RCC 7860 (cell line): ENCODE measurements at places on chromosomes 7 and 10.
A peak's percentile ranks its signal among the peaks of the same experiment; 100 is the strongest.

DNA sequence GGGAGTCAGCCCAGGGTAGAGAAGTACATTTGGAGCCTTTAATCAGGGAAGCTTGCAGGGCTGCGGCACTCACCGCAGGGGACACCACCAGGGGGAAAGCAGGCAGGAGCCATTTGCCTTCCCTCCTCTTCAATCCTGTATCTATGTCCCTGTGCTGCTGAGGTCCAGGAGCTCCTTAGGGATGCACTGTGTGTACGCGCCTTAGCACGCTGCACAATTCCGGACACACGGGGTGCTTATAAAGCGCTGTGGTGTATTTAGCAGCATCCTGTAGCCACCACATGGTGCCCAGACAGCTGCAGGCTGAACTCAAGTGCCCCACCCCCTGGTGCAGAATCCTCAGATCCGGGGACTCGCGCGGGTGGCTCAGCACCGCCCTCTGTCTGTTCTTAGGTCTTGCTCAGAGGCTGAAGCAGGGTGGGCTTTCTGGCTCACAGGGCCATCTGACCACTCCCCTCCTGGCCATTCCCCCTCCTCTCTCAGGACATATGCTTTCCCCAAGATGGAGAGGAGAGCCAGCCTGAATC, 421.4 kb downstream of the SDK1 start:
- no peak for DNase-seq

DNA sequence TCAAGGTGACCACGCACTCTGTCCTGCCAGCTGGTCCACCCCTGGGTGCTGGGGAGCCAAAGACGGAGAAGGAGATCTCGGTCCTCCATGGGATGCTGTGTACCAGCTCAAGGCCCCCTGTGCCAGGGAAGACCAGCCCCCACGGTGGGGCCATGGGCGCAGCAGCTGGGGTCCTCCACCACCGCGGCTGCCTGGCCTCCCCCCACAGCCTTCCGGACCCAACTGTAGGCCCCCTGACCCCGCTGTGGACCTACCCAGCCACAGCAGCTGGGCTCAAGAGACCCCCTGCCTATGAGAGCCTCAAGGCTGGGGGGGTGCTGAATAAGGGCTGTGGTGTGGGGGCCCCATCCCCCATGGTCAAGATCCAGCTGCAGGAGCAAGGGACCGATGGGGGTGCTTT, 5.4 kb downstream of the NYAP1 start:
- DNase-seq: no peak

DNA sequence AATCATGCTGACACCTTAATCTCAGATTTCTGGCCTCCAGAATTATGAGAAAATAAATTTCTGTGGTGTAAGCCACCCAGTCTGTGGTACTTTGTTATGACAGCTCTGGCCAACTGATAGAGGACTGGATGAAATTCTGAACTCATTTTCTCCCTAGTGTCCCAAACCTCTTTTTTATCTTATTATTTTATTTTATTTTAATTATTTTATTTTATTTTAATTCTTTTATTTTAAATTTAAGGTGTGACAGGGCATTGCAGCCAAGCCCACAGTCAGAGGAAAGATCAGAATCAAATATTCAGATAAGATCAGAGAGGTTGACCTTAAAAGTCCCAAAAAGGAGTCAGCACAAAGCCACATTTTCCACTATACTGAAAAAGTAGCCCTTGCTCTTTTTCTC, 228.1 kb downstream of the TFEC start:
- DNase-seq: no peak

DNA sequence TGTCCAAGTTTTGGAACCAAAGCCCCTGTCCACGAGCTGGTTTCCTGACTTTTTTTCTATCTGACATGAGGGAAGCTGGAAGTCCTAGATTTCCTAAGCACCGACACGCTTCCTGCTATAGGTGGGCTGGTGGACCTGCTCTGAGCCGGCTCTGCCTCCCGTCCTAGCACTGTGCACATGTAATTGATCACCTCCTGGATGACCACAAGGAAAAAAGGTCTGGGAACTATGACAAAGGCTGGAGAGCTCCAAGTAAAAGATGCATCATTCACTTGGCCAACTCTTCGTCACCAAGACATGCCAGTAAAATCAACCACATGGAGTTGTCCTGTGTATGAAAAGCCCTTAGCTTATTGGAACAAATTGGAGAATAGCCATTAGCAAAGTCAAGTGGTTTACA, 104.8 kb downstream of the ITIH5 start:
- DNase-seq: no peak

DNA sequence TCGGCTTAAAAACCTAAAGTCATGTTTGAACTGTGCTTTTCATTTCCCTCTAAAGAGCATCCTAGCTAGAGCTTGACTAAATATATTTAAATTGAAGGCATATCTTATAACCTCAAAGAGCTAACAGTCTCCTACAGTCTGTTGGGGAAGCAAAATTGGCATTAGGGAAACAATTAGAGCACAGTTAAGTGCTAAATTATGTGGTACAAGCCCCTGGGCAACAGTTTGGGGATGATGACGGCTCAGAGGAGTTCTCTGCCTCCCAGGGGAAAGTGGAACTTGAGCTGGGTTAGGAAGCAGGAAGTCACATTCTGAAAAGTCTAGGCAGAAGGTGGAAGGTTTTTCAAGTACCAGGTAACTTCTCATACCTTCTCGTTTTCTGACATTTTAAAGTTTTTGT, 18.6 kb upstream of the GOT1 start:
- no peak for DNase-seq

DNA sequence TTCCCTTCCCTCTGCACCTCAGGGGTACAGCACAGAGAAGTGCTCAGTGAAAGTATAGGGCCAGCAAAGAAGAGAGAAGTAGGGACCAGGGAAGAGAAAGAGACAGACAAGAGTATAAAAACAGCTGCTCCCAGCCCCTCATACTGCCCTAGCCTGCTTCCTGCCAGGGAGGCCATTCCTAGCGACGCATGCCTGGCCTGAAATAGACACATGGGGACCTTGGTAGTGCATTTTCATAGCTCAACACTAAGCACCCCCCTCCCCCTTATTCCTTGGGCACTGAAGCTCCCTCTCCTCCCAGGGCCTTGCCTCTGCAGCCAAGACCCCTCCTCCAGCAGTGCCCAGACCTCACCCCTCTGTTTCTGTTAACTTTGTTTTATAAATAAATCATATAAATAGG, 64.7 kb downstream of the ZMIZ1 start:
- DNase-seq: no peak

DNA sequence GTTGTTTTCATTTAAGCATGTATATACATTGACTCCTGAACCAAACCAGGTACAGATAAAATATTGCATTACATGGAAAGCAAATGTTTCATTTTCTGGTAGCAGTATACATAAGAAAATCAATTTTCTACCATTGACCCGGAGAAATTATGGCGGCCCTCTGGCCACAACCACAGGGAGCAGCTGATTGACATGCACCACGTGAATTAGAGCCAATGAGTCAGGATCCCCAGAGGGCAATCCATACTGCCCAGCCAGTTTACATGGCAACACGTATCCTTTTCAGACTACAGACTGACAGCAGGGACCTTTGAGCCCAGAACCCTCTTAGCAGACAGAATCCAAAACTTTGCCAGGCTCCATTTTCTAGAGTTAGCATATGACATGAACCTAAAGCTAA, 272.2 kb upstream of the NEBL start:
- DNase-seq: no peak

GRCh38 chr7:77802557-77803405, 4.2 kb downstream of the PHTF2 start:
- DNase-seq: no peak

- DNase-seq: no peak
Measured at GRCh38 chr10:103910442-103911012, 7.5 kb downstream of the STN1 start.

- no peak for DNase-seq
Measured at GRCh38 chr7:101233907-101234547, 3.6 kb downstream of the CLDN15 start.

DNA sequence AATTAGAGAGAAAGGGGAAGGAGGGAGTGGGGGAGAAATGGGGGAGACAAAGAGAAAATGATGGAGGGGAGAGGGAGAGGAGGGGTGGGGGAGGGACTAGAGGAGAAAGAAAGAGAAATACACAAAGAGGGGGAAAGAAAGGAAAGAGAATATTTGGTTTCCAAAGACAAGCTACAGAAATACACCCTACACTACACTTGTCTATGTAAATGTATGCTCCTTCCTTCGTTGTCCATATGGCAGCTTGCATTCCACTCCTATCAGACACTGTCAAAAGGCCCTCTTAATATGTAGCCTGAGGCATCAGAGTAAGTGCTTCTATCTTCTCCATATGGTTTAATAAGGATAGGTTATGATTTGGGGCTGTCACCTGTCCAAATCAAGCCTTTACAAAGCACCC, 92.8 kb upstream of the FEZF1 start:
- DNase-seq: no peak

GRCh38 chr7:27143023-27143949, at the start of gene HOXA5:
TSS of gene HOXA5 (minus strand) at chr7:27143681. CDS start at chr7:27143607, 74 bp downstream.
- DNase-seq: peak; percentile 94

DNA sequence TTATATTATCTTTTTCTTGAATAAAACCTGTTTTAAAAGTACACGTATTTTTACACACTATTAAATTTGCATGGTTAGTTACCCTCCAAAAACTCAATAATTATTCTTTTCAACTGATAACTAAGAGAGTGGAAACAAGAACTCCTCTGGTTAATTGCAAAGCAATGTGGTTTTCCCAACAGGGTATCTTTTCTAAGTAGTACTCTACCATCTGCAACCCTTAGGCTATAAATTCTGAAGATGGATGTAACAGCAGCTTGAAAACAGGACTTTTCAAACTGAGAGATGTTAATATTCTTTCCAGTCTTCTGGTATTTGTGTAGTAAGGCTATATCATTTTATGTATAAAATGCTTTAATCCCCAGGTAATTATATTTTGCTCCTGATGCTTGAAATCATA, 916.1 kb upstream of the POT1 start:
- no peak for DNase-seq

DNA sequence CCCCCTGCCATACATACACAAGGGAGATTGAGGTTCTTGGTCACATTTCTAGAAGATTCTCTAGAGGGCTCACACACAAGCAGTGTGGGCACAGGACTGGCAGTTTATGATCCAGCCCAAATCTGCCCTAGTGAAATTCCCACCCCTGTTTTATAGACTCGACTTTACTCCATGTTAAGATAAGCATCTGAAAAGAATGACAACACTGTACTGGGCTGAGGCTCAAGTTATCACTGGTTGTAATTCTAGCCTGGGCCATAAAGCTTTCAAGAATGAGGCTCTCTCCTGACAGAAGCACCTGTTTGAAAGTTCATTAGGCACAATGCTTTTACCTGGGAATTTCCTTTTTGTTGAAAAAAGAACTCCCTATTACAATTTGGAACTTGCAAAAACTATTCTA, 195.6 kb upstream of the GLI3 start:
- no peak for DNase-seq

DNA sequence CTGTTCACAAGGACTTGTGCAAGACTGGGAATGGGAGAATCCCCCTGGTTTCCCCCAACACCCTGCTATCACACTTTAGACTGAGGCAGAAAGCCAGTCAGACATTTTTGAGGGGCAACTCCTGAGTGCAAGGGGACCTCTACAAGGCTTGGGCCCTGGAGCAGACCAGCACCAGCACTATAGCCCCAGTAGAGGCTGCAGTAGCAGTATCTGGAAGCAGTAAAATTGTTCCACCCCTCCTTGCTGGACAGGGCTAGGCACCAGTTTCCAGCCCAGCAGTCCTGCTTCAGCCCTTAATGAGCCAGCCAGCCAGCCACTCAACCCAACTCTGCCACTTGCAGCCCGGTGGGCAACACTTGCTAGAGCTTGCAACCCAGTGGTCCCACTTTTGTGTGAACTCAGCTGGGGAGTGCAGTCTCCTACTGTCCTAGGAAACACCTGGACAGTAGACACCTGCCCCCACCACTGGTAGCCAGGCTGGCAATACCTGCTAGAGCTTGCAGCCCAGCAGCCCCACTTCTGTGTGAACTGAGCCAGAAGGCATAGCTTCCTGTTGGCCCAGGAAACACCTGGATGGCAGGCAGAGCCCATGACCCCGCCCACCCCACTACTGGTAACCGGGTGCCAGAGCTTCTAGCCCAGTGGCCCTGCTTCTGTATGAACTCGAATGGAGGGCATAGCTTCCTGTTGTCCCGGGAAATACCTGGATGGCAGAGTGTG, 65.0 kb downstream of the FBXL13 start:
- DNase-seq: no peak

- no peak for DNase-seq
Measured at GRCh38 chr7:47303695-47304453, 278.0 kb downstream of the TNS3 start.

DNA sequence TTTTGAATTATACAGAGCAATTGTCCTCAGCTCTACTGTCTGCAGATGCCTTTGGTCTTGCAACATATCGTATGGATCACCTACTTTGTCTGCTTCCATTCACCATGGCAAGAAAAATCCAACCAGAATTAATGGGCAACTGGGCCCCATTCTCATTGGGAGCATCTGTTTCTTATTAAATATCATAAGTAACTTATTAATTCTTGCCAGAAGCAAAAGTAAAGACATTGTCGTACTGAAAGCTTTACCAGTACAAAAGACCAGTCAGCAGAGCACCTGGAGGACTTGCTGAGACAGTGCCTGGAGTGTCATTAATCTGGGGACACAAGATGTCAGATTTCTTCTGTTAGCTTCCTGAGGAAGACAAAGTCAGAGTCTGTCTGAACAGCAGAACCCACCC, 404.5 kb downstream of the INHBA start:
- DNase-seq: no peak

DNA sequence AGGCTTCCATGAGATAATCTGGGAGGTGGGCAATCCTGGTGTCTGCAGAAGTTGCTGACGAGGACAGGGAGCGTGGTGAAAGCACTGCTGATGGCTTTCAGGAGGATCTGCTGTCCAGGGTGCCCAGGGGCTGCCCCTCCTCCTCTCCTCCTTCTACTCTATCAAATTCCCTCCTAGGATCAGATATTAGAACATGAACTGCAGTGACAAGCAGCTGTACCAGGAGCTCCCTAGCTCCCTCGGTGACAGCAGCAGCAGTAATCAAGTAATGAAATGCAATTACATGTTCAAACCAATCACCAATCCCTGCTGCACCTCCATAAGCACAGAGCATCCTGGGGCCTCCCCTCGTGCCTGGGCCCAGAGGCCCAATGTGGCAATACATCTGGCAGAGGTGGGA, 46.9 kb downstream of the GRID1 start:
- no peak for DNase-seq

- DNase-seq: no peak
Measured at GRCh38 chr7:135843214-135843613, 94.6 kb upstream of the FAM180A start.

GRCh38 chr7:76317782-76318487, 15.5 kb downstream of the HSPB1 start:
- DNase-seq: peak; percentile 93

- no peak for DNase-seq
Measured at GRCh38 chr7:90723233-90723632, 127.1 kb downstream of the CDK14 start.

GRCh38 chr10:20492447-20492846, 404.7 kb downstream of the NEBL start:
- no peak for DNase-seq

GRCh38 chr10:7795605-7796004, 7.6 kb downstream of the ATP5F1C start:
- no peak for DNase-seq

- DNase-seq: no peak
Measured at GRCh38 chr10:46091080-46091827, 45.2 kb upstream of the MSMB start.
